ENCODE measurements at places on chromosomes 16 and 17.
A peak's percentile ranks its signal among the peaks of the same experiment; 100 is the strongest.

GRCh38 chr16:924806-925205 lies 46.0 kb downstream of the LMF1 start:
- DNase-seq = no peak

DNA sequence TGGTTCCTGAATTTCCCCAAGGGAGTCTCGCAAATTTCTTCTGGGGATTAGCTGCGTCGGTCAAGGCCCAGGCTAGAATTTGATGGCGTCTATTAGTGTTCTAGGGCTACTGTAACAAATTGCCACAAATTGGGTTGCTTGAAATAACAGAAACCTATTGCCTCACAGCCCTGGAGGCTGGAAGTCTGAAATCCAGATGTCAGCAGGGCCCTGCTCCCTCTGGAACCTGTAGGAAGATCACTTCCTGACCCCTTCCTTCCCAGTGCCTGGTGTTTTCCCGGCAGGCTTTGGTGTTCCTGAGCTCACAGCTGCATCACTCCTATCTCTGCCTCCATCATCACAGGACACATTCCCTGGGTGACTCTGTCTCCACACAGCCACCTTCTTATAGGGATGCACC lies 24.4 kb downstream of the DHRS7C start:
- no peak for DNase-seq

- DNase-seq = no peak
These were observed 7.4 kb upstream of the MEAK7 start for GRCh38 chr16:84511831-84512230.

GRCh38 chr16:85947230-85948137 lies 48.5 kb downstream of the IRF8 start:
- no peak for DNase-seq

GRCh38 chr16:10343124-10343760 lies 42.6 kb upstream of the ATF7IP2 start:
- DNase-seq = peak; percentile 16

GRCh38 chr16:4763791-4764190 lies 3.2 kb downstream of the ZNF500 start:
- DNase-seq = no peak

DNA sequence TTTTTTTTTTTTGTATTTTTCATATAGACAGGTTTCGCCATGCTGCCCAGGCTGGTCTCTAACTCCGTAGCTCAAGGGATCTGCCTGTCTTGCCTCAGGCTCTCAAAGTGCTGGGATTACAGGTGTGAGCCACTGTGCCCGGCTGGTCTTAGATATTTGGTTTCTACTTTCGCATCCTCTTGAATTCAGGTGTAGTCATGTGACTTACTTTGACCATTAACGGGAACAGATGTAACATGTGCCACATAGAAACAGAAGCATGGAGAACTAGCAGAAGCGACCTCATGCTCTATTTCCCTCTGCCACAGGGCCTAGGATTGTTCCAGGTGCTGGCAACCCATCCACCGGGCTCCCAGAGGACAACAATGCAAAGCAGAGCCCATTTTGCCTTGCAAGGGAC lies 166.6 kb downstream of the CYLD start:
- no peak for DNase-seq

DNA sequence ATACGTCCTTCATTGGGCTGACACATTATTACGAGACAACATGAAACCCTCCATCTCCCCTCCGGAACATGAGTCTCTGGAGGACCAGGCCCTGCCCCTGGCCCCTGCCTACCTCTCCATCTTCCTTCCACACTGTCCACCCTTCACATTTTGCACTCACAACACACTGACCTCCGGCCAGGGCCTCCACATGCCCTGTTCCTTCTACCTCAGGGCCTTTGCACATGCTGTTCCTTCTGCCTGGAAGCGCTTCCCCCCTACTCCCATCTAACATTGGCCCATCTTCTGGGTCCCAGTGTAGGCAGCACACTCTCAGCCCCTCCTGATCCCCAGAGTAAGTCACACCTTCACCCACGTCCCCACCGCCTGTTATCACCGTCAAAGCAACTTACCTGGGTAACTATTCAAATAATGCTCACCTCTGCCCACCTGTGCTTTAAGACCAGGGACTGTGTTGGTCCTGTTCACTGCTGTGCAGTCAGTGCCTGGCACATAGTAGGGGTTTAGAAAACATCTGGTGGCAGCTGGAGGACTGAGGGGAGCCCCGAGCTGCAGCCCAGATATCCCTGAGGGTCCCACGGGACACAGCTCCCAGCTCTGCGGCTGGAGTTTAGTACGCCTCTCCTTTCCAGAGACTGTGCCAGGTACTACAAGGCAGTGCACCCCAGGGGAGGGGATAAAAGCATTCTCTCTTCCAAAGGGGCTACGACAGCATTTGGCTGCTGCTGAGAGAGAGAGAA lies 27.2 kb downstream of the RPH3AL start:
- DNase-seq = no peak

All from HuH-7 (cell line).